CD4-positive, alpha-beta T cell treated with Interleukin-4 for 4 hours (primary cell): ENCODE measurements at places on chromosomes 2 and 18.

- DNase-seq = no peak
Observed at GRCh38 chr2:172079838-172080640, 5.3 kb upstream of the DLX1 start.

DNA sequence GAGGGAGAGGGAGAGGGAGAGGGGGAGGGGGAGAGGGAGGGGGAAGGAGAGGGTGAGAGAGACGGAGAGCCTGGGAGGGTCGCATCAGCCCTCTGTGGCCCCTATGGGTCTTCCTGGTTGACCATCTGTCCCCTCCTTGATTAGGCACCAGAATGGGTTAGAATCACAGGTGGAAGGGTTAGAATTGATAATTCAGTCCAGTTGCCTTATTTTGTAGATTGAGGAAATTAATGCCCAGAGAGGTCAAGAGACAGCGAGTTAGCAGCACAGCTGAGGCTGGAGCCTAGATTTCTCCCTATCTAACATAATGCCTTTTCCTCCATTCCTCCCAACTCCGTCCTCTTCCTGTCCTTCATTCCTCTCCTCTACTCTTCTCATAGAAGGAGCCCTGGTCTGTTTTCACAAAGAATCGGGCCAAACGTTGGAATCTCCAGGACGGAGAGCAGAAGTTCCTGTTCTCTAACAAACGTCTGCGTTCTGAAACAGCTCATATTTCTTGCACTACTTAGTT, 338 bp upstream of the THUMPD2 start:
- no peak for DNase-seq

DNA sequence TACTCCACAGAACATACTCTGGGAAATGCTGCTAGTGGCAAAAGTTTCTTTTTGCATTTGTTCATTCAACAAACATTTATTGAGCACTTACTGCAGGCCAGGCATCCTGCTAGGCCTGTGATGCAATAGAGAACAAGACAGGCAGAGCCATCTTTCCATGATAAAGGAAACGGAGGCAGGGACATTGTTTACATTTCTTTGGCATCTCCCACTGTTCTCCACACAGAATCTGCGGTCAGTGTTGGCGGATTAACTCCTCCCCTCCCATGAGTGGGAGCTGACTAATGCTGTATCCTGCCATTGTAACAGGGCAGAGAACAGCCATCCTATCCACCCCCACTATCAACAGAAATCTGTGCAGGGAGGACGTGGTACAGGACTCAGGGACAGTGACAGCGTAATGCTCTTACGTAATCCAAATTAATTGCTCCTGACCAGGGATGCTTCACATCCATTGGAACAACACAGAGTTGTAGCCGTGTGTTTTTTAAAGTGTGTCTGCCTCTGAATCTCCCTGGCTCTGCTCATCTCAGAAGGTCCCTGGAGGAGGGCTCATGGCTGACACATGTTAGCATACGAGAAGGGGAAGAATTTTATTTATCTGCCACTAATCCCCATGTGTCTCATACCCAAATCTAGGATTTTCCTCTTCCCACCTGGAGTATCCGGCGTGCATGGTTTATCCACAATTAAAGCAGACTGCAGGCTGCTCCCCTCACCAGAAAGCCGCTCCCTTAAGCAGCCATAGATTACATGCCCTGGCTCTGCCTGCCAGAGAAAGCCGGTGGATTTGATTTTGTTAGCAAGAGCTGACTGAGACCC, 32.3 kb downstream of the STEAP3 start:
- no peak for DNase-seq

DNA sequence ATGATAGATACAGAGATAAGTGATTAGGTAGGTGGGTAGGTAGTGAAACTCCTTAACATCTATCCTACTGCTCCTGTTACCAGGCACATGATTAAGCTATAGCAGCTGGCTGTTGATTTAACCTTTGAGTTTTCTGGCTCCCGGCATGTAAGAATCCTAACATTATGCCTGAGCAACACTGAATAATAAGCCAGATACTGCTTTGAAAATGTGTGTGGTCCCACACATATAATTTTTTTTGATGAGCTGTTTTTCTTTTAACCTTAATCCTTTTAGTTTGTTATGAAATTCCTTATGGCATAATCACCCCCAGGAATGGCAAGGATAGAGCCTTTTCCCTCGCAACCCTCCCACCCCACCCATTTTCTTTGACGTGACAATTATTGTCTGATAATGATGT, 104.2 kb upstream of the NEUROD1 start:
- no peak for DNase-seq

DNA sequence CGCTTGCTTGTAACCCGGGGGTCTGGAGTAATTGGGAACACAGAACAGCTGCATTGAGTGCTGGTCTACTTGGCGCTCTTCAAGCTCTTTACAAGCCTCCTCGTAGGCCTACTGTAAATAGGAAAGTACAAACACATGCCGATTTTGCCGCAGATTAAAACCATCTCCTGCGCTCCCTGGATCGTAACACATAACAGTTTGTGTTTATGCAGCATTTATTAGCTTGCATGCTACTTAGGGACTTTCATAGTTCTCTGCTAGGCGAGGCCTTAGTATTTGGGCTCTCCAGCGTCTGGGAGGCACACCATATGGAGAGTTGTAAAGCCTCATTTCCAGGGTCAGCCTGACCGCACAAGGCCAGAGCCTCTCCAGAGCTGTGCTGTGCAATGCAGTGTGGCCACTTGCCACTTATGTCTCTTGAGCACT, 84.0 kb upstream of the HAAO start:
- no peak for DNase-seq

DNA sequence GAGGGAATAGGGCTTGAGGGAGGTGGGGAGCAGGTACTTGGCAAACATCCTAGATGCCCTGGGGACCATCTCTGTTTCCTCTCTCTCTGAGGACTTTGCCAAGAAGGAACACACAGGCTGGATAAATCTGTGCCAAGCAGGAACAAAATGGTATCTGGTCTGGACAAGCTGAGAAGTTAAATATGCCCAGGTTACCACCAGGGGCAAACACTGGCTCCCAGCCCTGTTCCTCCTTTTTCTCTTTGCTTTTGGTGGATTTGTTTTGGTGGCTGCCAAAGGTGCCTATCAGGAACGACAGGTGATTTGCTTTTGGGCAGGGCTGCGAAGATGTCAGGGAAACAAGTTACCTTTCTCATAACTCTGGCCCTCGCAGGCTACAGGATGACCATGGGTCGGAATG, 227.5 kb upstream of the SMAD2 start:
- DNase-seq = no peak

DNA sequence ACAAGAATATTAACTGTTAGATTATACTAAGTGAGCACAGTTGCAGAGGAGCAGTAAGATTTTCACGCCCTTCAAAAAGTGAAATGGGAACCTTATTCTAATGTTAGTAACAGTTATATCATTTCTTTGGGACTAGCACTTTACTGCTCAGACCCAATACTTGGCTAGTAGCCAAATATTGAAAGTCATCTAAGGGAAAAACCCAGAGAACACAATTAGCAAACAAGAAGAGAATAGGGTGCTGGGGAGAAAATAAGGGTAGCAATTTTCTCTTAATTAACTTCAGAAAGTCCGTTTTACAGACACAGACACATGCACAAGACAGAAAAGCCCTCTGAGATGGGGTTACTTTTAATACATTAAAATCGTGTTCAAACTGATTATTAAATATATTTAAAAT, 71.8 kb downstream of the ID2 start:
- DNase-seq = no peak

GRCh38 chr2:173141666-173142065, 66.0 kb downstream of the MAP3K20 start:
- no peak for DNase-seq
